ENCODE measurements at places on chromosomes 3 and 15.
A peak's percentile ranks its signal among the peaks of the same experiment; 100 is the strongest.

DNA sequence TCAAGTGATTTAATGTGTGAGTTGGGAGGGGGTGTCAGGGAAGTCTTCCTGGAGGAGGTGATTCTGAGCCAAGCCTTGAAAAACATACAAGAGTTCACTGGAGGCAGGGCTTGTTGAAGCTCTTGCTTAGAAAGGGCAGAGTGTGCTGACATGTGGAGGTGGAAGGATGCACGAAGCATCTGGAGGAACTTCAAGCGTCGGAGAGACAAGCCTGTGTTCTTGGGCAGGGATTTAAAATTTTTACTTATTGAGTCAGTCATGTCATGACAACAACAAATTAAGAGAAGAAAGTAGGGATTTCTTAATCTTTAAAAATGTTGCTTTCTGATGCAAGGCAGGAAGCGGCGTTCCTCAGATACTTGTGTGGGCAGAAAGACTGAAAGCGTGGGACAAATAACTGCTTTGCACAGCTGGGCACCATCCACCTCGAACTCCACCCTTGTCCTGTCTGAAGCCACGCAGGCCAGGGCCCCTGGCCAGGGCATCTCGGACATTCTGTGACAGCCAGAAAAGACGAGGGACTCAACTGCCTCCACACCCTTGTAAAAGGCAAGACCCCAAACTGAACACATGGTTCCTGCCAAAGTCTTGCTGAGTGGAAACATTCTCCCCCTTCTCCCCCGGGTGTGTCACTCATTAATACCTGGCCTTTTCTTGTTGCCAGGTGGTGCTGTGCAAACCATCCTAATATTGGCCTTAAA, 6.9 kb upstream of the IL16 start:
- DNase-seq: no peak

GRCh38 chr3:139935016-139935865, at the start of gene CLSTN2:
Gene CLSTN2, plus strand, starts transcription at chr3:139935185.
- no peak for DNase-seq

- no peak for DNase-seq
Measured at GRCh38 chr3:146513386-146514051, 30.9 kb downstream of the PLSCR1 start.

DNA sequence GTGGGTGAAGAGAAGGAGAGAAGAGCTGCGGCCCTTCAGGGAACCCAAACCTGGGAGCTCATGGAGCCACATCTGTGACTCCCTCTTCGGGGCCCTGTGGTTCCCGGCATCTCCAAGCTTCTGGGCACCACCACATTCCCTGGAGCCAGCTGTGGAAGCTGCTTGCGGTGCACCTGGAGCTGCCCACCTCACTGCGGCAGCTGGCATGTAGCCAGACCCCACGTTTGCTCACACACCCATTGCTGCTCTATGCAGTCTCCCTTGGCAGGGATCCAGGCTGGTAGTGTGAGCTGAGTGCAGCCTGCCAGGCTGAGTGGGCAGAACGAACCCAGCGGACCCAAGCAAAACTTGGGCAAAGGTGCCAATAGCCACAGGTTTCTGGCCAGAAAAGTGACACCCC, 16.8 kb upstream of the PLA2G4E start:
- no peak for DNase-seq

DNA sequence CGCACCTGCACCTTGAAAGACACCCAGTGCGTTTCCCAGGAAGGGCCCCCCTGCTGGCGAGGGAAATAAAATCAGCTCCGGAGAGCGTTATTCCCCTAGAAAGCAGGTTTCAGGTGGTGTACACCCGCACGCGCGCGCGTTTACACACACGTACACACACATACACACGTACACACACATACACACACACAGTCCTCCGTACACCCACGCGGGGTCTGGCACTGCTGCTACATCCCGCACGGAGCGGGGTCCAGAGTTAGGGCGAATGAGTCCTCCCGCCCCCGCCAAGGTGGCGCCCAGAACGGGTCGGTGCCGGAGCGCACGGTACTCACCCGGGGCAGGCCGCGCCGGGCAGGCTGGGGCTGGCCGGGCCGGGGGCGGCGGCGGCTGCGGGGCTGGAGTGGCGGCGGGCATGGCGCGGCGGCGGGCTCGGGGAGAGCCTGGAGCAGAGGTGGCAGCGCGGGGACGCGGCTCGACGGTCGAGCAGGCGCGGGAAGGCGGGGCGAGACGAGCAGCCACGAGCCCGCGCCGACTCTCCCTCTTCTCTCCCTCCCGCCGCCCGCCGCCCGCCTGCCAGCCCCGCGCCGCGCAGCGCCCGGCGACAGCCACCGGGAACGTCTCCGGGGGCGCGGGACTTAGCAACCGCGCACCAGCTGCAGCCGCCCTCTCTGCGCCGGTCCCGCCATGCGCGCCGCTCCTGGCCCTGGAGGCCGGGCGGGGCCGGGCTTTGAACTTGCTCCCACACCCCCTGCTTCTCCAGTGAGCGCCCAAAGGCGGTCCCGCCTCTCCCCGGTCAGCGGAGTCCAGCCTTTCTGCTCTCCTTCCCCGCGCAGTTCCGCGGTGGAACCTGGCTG, at the start of gene DCLK3:
TSS of gene DCLK3 (minus strand) at position 704 of the 854 bp plus-strand sequence. CDS start at position 414, 290 bp downstream.
- no peak for DNase-seq

DNA sequence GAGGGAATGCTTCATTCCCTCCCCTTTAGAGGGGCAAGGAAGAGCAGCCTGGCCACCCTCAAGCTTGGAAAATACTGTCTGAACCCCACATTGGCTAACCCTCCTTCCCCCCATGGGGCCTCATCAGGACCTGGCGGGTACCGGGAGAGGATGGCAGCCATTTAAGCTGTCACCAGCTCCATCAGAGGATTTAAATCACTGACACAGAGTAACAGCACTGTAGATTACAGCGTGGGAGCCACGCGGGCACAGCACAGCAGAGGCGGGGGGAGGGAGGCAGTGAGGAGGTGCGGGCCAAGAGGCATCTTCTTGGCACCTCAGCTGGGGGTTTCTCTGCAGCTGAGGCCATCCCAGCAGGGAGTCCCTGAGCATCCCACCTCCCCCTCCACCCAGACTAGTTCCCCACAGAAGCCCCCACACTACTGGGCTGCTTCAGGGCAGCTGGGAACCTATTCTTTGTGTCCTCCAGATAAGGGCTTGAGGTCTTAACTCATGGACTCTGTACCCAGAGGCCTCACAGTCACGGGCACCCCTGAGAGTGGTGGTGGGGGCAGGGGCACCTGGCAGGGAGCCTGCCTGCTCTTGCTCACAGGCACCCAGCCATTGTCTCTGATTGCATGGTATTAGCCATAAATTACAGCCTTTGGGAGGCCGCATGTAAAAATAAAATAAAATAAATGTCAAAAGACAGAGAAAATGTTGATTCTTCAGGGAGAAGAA, 21.9 kb upstream of the CACNA2D2 start:
- DNase-seq: no peak

DNA sequence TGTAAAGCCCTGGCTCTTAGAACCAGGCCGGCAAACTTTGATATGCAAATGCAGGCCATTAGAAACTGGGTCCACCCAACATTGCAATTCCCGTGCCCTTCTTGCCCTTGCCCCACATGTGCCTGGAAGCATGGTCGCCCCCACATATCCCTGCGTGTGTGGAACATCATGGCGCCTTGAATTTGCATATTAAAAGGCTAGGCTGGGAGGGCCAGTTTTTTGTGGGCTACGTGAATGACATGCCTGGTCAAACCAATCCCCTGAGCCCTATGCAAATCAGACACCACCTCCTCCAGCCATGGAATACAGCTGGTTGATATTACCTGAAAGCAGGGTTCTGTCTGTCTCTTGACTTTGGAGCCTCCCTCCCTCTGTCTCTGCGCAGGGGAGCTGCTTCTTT, 58.7 kb upstream of the ARHGEF26 start:
- DNase-seq: no peak

GRCh38 chr15:58472221-58472620, 40.4 kb downstream of the LIPC start:
- DNase-seq: no peak

GRCh38 chr3:8152821-8153418, 348.7 kb upstream of the LMCD1 start:
- no peak for DNase-seq

DNA sequence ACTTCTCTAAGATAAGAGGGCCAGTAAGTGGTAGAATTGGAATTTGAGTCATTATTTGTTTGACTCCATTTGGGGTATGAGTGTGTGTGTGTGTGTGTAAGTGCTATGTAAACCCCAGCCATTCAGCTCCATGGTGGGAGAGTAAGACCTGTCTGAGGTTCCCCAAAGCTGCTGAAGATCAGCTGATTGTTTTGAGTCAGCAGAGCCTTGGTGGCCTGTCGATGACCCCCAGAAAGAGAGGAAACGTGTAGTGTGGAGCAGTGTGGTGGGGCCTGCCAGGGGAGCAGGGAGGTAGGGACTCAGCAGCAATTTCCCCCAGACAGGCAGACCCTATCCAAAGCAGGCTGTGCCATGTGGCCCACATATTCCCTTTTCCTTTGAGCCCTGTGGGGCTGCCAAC, 5.3 kb downstream of the DVL3 start:
- DNase-seq: no peak

GRCh38 chr3:193982258-193982659, 153.7 kb upstream of the HES1 start:
- no peak for DNase-seq

DNA sequence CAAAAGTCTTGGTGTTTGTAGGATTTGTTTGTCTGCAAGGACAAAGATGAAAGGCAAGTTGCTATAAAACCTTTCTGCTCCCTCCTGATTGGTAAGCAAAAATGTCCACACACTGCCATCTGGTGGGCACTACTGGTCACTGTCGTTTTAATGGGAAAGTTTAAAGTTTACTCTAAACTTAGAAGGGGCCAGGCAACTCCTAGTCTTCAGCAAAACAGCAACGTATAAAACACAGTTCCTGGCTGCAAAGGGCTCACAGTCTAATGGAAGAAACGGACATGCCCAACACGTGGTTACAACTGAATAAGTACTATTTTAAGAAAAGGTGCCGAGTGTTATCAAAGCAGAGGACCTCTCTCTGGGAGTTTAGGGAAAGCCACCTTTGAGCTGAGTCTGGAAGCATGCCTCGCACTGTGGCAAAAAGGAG, 23.7 kb upstream of the TPRG1 start:
- DNase-seq: peak; percentile 30

DNA sequence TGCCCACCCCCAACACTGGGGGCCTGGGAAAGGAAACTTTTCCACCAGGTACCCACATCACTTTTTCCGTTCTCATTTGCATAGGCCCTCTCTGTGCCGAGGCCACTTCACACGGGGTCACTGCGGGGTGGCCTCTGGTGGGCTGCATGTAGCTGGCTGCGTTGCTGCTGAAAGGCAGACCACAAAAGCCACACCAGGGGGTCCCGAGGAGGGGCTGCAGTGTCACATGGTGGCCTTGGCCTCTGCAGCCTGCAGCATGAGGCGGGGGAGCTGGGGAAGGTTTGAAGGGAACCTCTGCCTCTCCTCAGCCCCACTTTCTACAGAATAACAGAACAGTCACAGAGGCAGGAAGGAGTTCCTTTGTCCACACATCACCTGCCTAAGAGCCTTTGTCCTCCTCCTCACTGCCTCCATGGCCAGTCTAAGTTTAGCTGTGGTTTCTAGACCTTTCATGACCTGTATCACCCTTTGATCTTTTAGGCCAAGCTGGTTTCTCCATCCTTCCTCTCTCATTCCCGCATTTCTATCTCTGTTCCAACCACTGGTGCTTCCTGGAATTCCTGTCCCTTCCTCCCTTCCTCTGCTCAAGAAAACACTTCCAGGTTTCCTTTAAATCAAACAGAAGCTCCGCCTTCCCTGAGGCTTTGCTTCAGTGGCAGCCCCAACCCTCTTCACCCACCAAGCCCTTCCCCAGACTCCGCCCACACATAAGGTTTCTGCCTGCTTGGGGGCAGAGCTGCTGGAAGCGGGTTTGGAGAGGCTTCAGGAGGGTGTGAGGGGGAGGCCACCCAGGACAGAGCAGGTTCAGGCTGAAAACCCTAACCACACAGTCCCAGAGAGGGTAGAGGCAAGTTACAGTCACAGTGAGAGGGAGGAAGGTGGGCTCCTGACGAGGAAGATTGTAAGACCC, 150.7 kb upstream of the TLE3 start:
- DNase-seq: no peak

DNA sequence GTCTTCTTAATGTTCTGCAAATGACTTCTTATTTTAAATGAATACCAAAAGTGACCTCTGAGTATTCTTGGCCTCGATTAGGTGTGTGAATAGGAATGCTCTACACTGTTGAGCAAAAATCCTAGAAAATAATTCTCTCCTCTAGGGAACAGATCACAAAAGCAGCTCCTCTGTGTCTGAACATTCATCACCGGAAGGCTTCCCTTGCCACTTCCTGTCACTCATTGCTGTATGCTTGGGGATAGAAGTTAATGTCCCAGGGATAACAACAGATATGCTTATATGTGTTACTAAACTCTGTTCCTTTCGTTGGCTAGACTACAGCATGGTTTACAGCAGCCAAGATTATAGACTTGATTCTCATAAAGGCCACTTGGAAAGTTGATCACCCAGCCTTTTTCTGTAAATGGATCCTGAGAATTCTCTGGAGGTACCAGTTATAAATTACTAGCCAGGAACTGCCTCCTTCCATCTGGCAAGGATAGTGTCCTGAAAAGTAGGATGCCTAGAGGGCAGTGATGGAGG, 16.0 kb upstream of the PTX3 start:
- DNase-seq: no peak

GRCh38 chr3:46559091-46559704, 6.9 kb downstream of the LRRC2 start:
- DNase-seq: no peak

GRCh38 chr3:172539273-172539672, 16.0 kb upstream of the TNFSF10 start:
- DNase-seq: no peak

DNA sequence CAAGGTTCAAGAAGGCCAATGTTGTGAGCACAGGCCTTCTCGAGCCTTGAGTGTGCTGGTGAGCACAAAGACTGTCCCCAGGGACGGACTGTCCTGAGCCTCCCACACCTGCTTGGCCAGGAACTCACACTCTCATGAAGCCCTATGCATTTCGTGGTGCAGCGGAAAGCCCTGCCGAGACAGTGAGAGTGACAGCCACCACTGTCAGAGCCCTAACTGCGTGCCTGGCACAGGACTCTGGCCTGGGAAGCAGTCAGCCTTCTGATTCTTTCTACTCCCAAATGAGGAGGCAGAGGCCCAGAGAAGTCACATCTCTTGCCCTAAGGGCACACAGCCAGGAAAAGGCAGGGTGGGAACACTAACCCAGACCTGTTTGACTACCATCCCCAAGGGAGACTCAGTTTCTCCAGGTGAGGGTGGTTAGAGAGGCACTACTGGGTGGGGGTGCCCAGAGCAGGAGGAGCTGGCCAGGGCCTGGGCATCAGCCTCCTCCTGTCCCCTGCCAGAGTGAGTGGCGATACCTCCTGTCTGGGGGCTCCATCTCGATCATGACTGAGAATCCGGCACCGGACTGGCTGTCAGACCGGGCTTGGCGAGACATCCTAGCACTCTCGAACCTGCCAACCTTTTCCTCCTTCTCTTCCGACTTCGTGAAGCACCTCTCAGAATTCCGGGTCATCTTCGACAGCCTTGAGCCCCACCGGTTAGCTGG, 50.8 kb downstream of the SEMA3G start:
- no peak for DNase-seq

GRCh38 chr3:19384868-19385267, 236.6 kb downstream of the KCNH8 start:
- DNase-seq: no peak
